ENCODE measurements at places on chromosomes 12 and 14.

DNA sequence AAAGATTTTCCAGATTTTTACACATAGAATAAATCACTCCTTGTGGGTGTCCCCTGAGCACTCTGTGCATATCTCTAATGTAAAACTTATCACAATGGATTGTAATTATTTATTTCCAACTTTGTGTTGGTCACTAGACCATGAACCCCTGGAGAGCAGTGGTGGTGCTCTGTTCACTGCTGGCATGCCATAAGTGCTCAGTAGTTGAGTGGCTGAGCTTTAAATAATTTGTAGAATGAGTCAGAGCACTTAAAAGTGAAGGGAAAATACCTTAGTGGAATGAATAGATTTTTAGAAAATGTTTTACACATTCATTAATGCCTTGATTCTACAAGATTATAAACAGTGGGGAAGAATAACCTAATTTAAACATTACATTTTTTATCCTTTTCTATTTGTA is 6.3 kb downstream of the MGAT4C start:
- no peak for DNase-seq

- DNase-seq: no peak
Measured at GRCh38 chr14:81400852-81401251, 728 bp upstream of the STON2 start.

DNA sequence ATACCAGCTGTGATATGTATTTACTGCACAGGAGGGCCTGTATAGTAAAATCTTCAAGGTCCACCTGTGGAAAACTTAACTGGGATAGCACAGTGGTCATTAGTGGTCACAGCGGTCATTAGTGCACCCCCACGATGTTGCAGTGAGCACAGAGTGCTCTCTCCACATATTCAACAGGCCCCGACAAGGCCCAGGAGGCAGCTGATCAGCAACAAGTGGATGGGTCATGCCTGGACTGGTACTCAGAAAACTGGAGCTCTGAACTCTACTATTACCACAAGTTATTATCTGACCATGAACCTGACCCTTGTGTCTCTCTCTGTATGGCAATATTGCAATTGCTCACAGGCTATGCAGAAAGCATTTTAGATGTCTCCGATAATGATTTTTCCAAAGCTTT is 129.5 kb downstream of the SLC35F4 start:
- no peak for DNase-seq

GRCh38 chr14:61663312-61663979 is 31.9 kb upstream of the HIF1A start:
- DNase-seq: no peak

- DNase-seq: no peak
Measured at GRCh38 chr14:92684801-92685560, 63.4 kb downstream of the LGMN start.

- no peak for DNase-seq
Measured at GRCh38 chr12:51346581-51346980, at the start of gene CELA1. CELA1 (minus strand) TSS chr12:51346679; CDS start chr12:51346638, 41 bp downstream.

- DNase-seq: no peak
Measured at GRCh38 chr12:607541-608001, 55.7 kb downstream of the NINJ2 start.

DNA sequence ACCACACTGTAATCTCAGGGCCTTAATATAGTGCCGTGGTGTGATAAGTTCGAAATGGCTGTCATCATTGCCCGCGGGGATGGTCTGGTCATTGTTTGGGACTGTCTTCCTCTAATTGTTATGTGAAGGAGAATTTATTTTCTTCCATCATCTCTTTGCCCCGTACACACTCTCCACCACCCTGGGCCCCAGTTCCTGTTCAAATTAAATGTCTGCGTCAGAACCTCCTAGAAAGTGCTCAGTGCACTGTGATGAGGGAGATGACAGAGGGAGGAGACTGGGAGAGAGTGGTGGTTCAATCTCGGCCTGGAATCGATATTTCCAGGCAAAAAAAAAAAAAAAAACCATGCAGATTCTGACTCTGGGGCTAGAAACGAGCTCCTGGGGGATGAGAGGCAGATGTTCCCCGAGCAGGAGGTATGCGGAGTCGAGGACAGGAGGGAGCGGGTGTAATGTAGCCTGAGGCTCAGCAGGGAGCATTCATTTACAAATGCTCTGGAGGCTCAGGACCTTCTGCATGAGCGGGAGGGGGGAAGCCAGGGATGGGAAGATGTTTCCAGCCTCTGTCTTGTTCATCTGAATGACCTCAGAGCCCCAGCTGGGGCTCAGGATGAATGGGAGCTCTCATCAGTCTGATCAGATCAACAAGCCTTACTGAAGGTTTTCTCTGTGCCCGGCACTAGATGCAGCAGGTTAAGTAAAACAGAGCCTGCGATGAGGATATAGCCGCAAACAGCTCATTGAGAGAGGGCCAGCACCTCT is 219.5 kb downstream of the TBX5 start:
- DNase-seq: no peak

GRCh38 chr14:99790201-99790977 is 2.8 kb upstream of the EML1 start:
- DNase-seq: no peak

GRCh38 chr14:68317239-68317638 is 475.6 kb downstream of the ZFP36L1 start:
- no peak for DNase-seq

- DNase-seq: no peak
Measured at GRCh38 chr12:6434205-6435140, 10.3 kb upstream of the CD27 start.

DNA sequence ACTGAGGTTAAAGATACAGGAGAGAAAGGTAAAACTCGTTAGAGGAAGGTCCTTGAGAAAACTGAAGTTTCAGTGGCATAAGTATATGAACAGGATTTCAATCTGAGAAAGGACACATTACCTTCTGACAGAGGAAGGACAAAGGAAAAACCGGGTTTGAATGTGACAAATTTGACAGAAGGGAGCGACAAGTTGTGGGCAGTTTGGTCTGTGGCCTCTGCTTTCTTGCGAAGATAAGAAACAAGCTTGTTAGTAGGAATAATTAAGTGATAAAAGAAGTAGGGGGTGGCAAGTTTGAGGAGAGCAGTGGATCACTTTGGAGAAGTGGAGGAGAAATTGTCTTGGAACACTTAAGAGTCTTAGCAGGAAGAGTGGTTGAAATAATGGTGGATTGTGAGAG is 5.1 kb downstream of the MON2 start:
- DNase-seq: no peak

- no peak for DNase-seq
Measured at GRCh38 chr14:62896932-62897456, 148.3 kb downstream of the KCNH5 start.

- DNase-seq: no peak
Measured at GRCh38 chr14:81268016-81268416, 47.3 kb upstream of the GTF2A1 start.

DNA sequence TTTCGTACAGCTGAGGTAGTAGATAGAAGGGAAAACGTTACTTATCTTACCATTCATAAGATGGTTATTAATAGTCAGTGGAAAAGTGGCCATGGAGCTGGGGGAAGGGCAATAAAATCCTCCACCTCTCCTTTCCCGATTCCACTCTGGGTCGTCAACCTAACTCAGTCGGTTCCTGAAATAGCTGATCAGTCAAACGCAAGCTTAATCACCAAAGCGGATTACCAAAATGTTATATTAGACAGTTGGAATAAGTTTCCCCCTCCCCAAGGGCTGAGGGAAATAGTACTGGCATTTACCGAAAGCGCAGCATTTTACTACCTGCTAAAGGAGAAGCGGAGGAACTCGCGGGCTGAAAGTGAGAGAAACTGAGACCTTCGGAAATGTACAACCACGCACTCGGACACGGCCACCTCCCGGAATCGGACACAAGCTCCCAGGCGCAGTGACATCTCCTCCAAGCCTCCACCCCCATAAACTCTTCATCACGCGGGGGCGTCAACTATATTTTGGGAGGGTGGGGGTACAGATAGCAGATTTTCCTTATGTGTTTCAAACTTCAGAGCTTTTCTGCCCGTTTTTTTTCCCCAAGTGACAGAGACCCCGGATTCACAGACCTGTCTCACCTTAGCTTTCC is 1.2 kb downstream of the PPM1H start:
- no peak for DNase-seq

DNA sequence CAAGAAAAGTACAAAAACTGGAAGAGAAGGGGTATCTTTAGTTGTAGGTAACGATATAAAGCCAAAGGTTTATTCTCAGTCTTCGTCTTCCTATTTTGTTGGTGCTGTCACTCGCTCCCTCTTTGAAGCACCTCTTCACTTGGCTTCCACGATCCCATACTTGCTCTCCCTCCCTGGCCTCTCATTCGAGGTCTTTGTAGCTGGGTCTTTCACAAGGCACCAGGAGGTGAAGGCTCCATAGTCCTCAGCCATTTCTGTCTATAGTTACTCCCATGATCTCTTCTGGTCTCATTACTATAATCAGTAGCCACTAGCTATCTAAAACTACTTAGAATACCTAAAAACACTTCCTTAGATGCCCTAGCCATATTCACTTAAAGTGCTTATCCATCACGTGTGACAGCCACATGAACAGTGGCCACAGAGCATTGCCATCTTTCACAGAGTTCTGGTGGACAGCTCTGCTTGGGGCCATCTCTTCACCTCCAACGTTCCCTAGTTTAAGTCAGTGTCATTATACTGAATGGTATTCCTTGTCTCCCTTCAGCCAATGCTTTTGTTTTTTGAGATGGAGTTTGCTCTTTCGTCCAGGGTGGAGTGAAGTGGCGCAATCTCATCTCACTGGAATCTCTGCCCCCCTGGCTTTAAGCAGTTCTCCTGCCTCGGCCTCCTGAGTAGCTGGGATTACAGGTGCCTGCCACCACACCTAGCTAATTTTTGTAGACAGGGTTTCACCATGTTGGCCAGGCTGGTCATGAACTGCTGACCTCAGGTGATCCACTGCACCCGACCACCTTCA is 57.1 kb downstream of the ATP2A2 start:
- no peak for DNase-seq

DNA sequence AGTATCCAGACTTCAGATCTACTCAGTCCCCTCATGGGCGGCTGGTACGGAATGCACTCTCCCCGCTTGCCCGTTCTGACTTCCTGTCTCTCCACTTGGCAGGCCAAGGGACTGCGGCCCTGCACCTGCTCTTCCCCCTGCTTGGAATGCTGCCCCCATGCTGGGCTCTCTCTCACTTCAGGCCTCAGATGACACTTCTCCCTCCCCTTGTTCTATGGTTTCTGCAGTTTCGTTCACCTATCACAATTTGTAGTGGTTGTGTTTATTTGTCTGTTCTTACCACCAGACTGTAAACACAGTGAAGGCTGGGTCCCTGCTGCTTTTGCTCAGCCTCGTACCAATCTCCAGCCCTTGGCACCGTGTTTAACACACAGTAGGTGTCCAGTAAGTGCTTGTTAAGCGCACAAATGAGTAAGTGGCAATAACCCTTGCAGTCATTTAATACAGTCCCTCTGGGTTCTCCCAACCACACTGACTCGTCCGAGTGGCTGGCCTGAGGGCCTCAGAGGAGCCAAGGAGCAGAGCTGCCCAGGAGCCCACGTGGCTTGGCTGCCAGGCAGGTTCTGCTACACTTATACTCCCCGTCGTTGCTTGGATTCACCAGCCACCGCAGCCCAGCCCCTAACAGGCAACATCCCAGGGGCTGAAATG is 11.8 kb downstream of the SLC6A12 start:
- no peak for DNase-seq

- no peak for DNase-seq
Measured at GRCh38 chr12:114668151-114668885, 15.7 kb downstream of the TBX3 start.

DNA sequence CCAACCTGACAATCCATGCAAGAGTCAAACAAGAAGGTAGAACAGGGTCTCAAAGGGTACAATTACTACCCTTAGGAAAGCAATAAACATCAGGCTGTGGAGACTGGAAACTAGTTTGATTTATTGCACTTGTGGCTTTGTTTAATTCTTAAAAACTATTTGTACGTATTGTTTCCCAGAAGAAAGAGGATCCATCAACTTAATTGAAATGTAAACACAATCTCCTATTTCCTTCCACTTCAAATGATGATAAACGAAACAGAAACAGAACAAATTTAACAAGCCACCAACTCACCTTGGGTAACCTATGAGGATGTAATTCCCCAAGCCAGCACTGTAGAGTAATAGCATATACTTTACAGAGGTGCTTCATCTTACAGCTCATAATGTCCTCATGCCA is 8.0 kb downstream of the STXBP6 start:
- DNase-seq: no peak

DNA sequence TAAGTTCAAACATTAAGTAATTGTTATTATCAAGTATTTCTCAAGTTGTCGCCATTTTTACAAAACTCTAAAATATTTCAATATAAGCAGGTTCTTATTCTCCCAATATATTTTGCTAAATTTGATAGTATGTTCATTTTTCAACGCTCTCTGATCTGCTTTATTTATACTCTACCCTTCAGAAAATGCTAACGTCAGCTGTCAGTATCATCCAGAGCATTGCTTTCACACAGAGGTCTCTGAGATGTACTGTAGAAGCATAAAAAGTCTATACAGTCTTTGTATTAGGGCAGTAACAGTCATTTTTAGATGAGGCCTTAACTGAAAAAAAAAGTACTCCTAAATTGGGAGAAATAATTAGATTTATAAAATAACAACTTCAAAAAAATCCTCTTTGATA is 533.1 kb upstream of the LRFN5 start:
- DNase-seq: no peak

DNA sequence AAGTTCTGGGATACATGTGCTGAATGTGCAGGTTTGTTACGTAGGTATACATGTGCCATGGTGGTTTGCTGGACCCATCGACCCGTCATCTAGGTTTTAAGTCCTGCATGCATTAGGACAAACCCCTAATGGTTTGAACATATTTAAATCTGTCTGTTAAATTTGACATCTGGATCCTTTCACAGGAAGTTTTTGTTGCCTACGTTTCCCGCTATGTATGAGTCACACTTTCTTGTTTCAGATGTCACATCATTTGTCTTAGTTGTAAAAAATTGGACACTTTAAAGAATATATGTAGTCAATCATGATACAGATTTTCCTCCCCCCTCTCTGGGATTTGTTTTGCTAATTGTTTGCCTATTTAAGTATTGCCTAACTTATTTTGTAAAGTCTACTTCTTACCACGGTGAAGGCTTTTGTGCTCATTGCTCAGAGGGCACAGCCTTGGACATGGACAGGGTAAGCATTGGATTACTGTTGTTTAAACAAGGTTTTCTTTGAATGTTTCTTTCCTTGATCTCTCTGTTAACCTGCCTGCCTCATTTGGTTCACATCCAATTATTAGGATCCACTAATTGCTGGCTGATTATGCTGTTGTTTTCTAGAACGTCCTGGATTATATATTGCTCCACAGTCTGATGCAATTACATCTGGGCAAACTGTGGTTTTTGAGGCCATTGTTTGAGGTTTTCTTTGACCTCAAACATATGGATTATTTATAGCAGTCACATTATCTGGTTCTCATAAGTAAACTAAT is 1441.4 kb downstream of the AACS start:
- no peak for DNase-seq

- DNase-seq: no peak
Measured at GRCh38 chr12:58452546-58452945, 467.8 kb downstream of the LRIG3 start.
